Frontal cortex (tissue), 4 donors: ENCODE measurements at places on chromosomes 6 and 20.

DNA sequence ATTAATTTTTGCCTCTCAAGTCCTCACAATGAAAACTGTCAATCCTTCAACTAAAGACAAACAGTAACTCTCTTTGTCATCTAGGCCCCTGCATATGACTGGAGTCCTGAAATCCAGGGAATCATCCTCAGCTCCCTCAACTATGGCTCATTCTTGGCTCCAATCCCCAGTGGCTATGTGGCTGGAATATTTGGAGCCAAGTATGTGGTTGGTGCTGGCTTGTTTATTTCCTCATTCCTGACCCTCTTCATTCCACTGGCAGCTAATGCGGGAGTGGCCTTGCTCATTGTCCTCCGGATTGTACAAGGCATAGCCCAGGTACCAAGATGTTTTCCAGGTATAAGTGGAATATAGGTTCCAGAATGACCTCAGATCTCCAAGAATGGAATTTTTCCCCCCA lies 15.4 kb downstream of the SLC17A4 start:
- no peak for DNase-seq

DNA sequence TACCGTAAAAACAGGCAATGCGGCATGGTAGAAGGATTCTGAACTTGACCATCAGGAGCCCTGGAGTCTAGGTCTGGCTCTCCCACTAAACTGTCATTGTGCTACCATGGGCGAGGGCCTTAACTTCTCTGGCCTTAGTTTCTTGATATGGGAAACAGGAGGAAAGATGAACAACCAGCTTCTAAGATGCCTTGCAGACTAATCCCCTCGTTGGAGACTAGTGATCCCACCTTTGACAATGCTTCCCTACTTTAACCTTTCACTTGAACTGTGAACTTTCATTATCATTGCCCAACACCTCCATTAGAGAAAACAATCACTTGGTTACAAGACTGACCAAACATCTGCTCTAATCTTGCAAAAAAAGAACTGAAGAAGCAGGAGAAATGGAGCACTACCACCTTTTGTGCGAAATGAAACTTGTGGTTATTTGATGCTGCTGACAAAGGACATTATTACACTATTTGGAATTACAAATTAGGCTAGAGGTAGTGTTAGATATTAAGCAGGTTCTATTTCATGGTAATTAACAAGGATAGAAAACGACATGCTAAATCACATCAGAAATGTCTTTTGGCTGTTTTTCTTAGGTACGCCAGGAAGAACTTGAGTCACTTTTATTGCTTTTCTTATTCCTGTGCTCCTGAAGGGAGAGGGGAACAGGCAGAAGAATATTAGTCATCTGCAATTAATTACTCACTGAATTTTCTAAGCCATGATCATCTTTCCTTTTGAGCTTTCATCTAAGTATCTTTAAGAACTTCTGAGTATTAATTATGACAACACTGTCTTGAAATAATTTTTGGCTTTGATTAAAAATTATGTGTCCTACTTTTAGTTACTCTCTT lies 39.1 kb upstream of the ARHGAP18 start:
- no peak for DNase-seq

GRCh38 chr6:43009124-43009523 lies 4.6 kb downstream of the MEA1 start:
- no peak for DNase-seq

- no peak for DNase-seq
These were observed 6.0 kb upstream of the PRDM1 start for GRCh38 chr6:106079961-106080762.

- DNase-seq, result peak; percentile 73
These were observed 34.1 kb upstream of the ID1 start for GRCh38 chr20:31570735-31571617.

GRCh38 chr20:48556956-48557355 lies 270.8 kb downstream of the PREX1 start:
- DNase-seq, result no peak

- DNase-seq, result no peak
These were observed 26.8 kb downstream of the C6orf89 start for GRCh38 chr6:36912586-36912985.

DNA sequence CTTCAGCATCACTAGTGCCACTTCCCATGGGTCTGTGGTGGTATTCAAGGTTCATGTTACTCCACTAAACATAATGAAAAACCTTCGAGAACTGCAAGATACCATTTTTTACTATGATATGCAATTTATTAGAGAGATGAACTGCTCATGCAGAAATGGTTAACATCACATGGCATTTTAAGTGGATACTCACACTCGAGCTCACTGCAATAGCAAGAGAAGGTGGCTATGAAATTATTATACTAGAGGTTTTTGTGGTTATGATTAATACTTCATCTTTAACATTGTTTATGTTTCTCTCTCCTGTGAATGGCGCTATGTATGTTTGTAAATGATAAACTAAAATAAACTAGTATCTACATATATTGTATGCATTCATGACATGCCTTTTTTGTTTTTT lies 35.1 kb downstream of the SCAF8 start:
- DNase-seq, result no peak

DNA sequence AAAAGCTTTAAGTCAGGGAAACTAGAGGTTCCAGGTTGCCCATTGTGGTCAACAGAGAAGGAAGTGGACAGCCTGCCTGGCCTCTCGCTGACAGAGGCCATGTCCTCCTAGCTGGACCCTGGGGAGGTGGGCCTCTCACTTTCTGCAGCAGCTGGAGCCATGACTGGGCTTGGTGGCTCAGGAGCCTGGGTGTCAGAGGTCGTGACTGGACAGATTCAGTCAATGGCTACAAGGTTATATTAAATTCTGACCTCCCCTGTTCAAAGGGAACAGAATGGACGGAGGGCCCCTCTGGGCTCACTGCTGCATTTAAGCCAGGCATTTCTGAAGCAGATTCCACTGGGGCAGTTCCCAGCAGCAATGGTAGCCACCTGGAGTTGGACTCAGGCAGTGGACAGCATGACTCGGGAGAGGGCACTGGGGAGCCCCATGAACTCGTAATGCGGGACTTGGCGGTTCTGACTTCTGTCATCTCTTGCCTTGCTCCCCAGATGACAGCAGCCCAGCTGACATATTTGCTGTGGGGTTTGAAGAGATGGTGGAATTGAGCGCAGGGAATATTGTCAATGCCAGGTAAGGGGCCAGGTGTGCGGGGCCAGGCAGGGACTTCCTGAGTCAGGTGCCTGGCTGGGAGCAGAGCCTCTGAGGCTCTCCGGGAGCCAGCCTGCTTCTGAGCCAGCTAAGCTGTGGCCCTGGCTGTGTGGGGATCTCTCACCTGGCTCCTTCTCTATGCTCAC lies 86.7 kb downstream of the SYNJ2 start:
- DNase-seq, result no peak

GRCh38 chr6:97136626-97137358 lies 146.2 kb downstream of the MMS22L start:
- DNase-seq, result no peak

- DNase-seq, result no peak
These were observed 236.0 kb upstream of the STXBP5 start for GRCh38 chr6:146968041-146968760.

DNA sequence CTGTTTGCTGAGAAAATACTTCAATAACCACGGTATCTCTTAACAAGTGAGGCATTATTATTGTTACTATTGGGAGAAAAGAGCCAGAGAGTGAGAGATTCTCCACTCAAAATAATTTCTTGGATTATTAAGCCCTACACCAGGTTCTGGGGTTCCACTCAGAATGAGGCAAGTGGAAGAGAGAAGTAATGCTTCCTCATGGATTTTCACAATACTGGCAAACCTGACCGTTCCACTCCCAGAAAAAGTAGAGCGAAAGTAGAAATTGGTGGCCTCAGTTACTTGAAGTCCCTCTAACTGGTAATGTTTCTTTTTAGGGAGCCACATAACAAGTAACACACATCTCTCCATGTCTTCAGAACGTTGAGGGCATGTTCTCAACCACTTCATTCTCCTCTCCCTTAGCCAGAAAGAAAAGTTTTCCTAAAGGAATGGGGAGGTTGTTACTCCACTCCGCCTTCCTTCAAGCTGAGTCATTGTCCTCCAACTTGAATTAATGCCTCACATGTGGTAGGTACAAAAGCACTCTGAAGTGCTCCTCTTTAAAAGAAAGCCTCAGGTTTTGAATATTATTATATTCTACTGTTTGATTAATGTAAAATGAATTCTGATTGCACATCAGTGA lies 1.9 kb downstream of the BAG2 start:
- no peak for DNase-seq

DNA sequence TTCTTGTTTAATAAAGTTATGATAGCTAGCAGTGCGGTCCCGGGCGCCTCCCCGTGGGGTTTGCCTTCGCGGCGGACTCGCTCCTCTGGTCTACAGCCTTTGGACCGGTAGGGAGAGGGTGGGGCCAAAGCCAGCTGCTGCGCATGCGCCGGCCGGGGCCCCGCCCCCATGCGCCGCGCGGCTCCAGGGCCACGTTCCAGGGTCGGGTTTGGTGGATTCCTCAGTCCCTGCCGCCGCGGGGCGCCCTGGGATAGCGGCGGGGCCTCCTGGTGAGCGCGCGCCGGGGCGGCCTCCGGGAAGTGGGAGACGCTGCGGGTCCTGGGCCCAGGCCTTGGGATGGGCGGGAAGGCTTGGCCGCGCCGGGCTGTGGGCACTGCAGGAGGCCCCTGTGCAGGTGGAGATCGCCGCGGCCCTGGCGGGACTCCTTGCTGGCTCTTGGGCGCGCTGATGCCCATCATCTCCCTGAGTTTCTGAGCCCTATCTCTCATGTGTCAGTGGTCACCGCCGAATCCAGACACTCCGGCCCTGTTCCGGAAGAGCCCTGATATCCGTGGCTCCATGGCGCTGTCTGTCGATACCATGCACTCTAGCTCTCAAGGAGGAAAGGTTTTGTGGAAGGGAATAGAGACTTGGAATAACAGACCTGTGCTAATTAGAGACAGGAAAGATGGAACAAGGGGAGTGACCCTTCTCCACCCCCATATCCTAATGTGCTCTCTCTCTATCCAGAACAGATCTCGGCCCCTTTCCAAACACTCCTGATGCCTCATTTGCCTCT lies at the start of gene VARS2:
Gene VARS2, plus strand, starts transcription at position 163 of the 778 bp plus-strand sequence. Its CDS starts 599 bp downstream, at position 762.
- DNase-seq, result peak; percentile 95

- no peak for DNase-seq
These were observed 4.7 kb downstream of the EHMT2 start for GRCh38 chr6:31892821-31893220.

DNA sequence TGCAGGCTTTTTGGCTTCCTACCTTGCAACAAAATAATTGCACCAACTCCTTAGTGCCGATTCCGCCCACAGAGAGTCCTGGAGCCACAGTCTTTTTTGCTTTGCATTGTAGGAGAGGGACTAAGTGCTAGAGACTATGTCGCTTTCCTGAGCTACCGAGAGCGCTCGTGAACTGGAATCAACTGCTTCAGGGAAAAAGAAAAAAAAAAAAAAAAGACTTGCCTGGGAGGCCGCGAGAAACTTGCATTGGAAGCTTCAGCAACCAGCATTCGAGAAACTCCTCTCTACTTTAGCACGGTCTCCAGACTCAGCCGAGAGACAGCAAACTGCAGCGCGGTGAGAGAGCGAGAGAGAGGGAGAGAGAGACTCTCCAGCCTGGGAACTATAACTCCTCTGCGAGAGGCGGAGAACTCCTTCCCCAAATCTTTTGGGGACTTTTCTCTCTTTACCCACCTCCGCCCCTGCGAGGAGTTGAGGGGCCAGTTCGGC lies 420 bp downstream of the SOX4 start:
- DNase-seq, result no peak

- DNase-seq, result no peak
These were observed 85.3 kb downstream of the MAP7 start for GRCh38 chr6:136464874-136465273.
